ENCODE measurements at places on chromosomes 13 and 19.

- no peak for DNase-seq
Measured at GRCh38 chr19:35524181-35524837, 3.8 kb downstream of the SBSN start.

DNA sequence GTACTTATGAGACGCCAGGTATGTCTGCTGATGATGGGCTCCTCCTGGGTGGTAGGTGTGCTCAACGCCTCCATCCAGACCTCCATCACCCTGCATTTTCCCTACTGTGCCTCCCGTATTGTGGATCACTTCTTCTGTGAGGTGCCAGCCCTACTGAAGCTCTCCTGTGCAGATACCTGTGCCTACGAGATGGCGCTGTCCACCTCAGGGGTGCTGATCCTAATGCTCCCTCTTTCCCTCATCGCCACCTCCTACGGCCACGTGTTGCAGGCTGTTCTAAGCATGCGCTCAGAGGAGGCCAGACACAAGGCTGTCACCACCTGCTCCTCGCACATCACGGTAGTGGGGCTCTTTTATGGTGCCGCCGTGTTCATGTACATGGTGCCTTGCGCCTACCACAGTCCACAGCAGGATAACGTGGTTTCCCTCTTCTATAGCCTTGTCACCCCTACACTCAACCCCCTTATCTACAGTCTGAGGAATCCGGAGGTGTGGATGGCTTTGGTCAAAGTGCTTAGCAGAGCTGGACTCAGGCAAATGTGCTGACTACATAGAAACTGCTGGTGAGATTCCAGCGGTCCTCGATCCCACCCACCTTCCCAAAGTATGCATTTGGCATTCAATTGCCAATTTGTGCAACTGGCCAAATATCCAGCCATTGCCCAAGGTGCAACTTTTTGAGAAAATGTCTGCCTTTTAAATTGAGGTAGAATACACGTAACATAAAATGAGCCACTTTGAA, 10.2 kb downstream of the OR2Z1 start:
- no peak for DNase-seq

GRCh38 chr19:38685666-38686529, 38.4 kb downstream of the ACTN4 start:
- DNase-seq = peak; percentile 33

- DNase-seq = no peak
Measured at GRCh38 chr19:48497728-48498594, 13.7 kb downstream of the LMTK3 start.

DNA sequence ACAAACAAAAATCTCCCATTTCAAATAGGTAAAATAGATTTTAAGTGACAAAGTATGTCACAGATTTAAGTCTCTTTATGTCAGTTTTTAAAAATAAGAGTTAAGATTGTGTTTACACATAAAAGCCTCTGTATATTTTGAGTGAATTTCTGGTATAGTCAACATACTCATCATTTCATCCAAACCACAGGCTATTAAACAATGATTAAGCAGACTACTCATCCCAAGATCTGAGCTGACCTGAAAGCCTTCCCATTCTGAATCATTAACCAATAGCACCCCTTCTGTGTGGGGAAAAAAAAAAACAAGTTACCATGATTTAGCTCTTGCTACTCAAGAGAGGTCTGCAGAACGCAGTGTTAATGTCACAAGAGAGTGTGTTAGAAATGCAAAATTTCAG, 284.4 kb upstream of the NBEA start:
- no peak for DNase-seq

DNA sequence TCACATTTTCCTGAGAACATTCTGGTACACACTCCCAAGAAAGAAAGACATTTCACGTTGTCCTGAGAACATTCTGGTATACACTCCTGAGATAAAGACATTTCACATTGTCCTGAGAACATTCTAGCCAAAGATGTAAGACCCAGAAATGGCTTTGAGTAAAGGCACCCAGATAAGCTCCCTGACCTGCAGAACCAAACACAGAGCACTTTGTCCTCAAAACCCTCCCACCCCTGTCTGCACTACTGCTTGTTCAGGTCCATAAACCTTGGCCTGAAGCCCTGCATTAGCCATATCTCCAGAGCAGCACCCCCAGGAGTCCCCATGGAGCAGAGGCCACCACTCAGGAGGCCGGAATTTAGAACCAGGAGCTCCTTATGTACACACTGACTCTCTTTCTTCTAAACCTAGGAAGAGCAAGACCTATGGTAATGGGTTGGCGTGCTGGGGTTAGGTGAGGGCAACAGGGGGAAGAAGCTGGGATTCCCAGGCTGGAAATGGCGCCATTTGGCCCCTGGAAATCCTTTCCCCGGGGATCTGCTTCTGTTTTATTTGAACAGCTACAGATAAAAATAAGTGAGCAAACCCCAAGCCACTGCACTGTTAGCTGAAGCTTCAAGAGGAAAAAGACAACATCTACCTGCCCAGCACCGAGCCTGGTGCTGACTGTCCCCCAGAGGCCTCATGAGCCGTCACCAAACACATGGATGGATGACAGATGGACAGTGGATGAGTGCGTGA, 13.7 kb downstream of the GAS6 start:
- DNase-seq = no peak

DNA sequence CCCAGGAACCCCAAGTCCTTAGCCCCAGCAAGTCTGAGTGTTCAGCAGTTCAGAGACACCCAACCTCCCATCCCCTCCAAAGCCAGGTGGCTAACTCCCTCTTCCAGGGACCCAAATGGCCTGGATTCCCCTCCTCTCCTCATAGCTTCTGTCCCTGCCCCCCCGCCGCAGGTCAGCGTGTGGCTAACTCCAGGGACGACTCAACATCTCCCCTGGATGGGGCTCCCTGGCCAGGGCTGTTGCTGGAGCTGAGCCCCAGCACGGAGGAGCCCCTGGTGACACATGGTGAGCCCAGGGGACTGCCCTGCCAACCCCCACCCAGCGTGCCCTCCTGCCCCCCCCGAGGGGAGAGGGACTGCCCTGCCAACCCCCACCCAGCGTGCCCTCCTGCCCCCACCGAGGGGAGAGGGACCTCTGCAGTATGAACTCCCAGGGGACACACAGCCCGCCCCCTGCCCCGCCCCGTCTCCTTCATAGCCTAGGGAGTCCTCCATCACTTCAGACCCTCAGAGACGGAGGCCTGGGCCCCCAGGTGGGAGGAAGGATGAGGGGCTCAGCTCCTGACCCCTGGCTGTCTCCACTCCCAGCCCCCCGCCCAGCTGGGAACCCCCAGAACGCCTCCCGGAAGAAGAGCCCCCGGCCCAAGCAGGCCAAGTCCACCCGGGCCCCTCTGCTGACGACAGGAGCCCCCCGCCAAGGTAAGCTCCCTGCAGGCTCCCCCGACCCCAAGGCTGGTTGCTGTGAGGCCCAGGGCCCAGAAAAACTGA, 1.7 kb downstream of the SSC5D start:
- DNase-seq = no peak

- DNase-seq = no peak
Measured at GRCh38 chr13:99590519-99591011, 89.3 kb downstream of the TM9SF2 start.

DNA sequence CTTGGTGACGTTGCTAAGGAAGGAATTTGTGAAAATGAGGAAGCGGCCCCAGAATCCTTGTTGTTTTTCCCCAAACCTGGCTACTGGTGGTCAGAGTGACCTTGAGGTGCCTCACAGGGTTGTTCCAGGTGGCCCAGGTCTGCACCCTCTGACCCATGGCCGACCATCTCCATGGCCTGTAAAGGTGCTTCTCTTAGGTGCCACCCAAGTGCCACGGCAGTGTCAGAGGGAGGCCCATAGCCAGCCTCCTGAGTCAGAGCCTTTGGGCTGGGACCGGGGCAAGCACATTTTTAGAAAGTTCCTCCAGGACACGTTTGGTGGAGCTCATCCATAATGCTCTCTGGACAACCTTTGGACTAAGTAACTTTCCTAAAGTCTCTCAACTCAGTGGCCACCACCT, 83.9 kb upstream of the IRS2 start:
- DNase-seq = no peak

DNA sequence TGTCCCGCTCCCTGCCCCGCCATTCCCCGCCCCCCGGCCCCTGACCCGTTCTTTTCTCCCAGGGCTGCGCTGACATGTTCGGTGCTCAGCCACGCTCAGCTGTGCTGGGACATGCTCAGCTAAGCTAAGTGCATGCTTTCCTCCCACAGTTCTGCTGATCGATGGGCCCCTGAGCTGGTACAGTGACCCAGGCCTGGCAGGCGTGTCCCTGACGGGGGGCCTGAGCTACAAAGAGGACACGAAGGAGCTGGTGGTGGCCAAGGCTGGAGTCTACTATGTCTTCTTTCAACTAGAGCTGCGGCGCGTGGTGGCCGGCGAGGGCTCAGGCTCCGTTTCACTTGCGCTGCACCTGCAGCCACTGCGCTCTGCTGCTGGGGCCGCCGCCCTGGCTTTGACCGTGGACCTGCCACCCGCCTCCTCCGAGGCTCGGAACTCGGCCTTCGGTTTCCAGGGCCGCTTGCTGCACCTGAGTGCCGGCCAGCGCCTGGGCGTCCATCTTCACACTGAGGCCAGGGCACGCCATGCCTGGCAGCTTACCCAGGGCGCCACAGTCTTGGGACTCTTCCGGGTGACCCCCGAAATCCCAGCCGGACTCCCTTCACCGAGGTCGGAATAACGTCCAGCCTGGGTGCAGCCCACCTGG, 3.7 kb downstream of the TNFSF9 start:
- no peak for DNase-seq

- DNase-seq = no peak
Measured at GRCh38 chr13:98156259-98156658, 13.4 kb downstream of the FARP1 start.

DNA sequence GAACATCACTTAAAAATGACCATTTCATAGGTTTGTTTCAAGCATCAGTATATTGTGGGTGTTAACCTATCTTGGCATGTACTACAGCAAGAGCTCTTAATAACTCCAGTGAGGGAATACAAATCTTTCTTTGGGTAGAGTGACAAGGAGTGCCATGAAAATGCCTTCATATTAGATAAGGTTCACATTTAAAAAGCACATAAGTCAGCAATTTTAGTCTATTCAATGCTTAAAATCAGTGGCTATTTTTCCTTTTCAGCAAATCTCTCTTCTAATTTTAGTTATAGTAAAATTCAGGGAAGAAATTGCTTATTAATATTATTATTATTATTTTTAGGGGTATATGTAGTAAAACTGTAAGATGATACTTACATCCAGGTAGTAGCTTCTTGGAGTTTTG, 291.1 kb downstream of the GPC6 start:
- DNase-seq = no peak

- DNase-seq = no peak
Measured at GRCh38 chr19:13748169-13748828, 16.0 kb upstream of the MRI1 start.

GRCh38 chr13:77891486-77891885, 27.1 kb downstream of the EDNRB start:
- no peak for DNase-seq

GRCh38 chr19:45508417-45508860, 1.2 kb downstream of the VASP start:
- no peak for DNase-seq

DNA sequence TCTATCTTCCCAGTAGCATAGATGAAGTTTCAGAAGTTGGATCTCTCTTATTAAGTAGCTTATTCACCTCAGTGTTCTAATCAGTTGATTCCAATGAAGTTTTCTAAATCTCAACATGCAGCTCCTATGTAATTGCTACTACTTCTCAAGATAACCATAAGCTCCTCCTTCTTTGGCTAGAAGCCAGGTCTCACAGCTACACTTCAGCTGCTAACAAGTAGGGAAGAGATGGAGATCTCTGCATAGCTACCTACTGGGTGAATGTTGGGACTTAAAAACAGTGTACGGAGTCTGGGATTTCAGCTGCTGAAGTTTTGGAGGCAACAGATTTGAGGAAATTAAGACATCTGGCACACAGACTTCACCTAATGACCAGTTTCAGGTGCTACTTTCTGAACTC, 661.0 kb downstream of the SLITRK1 start:
- no peak for DNase-seq

GRCh38 chr13:22009500-22009899, 338.6 kb downstream of the FGF9 start:
- DNase-seq = no peak

DNA sequence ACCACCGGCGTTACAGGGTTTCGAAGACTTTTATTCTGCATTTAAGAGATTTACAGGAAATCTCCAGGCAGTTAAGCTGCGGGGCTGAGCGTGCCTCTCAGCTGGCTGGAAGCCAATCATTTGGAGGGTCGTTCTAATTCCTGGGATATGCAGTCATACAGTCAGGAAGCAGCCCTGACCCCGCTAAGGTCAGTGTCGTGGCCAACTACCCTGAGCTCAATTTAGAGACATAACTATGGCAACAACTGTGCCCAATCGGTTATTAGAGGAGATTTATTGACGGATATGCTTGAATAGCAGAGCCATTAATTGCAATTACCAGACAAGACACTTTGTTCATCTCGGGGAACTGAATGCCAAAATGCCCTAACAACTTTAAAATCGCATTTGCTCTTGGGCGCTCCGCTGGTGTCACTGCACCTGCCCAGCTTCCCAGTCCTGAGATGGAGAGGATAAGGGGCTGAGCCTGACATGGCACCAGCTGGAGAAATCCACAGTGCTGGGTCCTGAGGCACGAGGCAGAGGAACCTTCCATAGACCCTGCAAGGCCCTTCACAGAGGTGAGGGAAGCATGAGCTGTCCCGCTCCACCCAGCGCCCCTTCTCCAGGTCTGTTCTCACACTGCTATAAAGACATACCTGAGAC, 15.1 kb upstream of the ZNF507 start:
- DNase-seq = no peak

GRCh38 chr19:19305696-19306095, 14.6 kb downstream of the SUGP1 start:
- no peak for DNase-seq

- no peak for DNase-seq
Measured at GRCh38 chr19:55113570-55114039, 3.8 kb downstream of the PPP1R12C start.

DNA sequence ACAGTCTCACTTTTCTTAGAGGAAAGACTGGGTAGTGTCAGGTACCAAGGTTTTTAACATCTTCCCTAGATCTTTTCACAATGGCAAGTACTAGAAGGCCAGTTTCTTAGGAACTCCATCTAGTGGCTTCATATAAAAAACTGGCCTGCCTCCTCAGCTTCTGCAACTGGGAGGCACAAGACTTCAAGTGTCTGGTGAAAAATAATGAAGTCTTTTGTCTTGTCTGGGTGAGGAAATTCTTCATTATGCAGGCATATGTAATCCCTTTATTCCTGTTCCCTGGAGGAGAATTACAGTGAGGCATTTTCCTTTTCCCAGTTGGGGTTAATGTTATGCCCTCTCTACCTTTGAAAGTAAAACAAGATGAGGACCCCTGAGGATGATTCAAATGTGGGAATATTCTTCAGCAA, 300.5 kb downstream of the NALCN start:
- DNase-seq = no peak

GRCh38 chr13:64936879-64937278, 2293.3 kb downstream of the PCDH9 start:
- no peak for DNase-seq

- no peak for DNase-seq
Measured at GRCh38 chr13:98313023-98313921, 136.2 kb upstream of the RNF113B start.

GRCh38 chr13:44540761-44541434, 35.2 kb downstream of the TSC22D1 start:
- DNase-seq = no peak

GRCh38 chr13:43573802-43574514, 212.8 kb downstream of the ENOX1 start:
- no peak for DNase-seq
